ENCODE measurements at places on chromosomes 1 and 21.

DNA sequence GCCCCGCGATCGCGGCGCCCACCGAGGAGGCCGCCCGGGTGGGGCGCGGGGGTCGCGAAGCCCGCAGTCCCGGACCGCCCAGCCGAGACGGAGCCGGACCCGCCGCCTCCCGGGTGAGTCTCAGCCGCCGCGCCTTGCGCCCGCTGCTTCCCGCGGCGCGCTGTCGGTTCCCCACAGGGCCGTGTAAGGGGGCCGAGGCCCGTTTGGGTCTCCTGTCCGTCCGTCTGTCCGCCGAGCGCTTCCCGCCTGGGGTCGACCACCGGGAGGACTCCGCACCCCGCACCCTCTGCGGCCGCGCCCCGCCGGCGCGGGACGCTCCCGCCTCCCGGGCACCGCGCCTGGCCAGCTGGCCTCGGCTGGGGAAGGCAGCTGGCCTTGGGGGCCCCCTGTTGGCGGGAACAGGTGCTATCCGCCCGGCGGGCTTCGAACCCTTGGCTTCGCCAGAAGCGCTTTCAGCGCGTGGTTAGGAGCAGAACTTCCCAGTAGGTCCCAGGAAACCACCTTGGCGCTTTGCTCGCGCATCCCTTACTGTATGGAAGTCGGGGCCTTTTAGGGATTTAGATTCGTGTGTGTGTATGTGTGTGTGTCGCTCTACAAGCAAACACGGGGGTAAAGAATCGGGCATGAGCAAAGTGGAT, 414 bp downstream of the TMEM51 start:
- DNase-seq: no peak

DNA sequence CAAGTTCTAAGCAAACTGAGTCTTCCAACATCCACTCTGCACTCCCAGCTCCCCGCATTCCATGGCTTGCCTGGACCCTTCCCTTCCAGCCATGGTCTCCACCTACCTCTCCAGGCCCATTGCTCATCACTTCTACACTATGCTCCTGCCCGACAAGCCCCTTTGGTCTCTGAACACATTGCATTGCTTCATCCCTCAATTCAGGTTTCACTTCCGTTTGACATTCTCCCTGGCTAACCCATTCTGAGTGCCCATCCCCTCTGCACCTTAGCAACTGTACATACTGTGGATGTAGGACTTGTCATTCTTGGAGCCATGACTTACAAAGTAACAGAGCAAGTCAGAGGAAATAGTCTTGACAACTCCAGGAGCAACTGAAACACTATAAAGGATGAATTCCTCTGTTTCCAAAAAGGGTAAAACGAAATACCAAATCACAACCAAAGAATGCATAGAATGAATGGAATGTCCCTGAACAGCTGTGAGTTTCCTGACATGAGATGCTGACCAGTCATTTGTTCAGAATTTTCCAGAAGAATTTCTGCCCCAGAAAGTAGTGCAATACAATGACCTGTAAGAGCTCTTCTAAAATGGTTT, 66.7 kb downstream of the KCNJ6 start:
- DNase-seq: no peak

DNA sequence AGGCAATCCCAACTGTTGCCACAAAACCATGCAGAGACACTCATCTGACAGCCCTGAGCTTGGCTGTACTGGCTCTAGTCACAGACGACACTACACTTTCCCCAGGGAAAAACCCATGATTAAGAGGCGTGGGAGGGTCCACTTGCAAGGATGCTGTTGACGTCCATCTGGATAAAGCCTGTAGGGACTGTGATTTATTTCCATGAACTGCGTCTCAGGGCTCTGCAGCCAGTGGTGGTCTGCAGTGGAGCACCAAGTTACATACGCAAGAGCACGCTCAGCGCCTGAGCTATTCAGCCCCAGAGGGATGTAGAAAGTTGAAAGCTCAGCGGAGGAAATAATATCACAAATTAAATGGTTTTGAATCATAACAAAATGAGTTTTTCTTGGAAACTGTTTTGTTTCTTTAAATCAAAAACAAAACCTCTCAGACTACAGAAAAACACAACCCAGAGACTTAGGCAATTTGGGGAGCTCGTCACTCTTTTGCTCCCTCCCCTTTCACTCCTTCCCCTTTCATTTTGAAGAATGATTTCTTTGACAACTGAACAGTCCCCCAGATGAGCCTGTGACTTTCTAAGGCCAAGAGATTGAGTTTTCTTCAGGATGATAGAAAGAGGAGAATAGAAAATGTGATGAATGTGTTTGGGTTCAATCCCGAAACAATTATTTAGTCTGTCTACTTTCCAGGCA, 71.2 kb downstream of the NGF start:
- DNase-seq: no peak

- DNase-seq: no peak
Measured at GRCh38 chr1:211627259-211627658, 48.2 kb downstream of the NEK2 start.

GRCh38 chr1:9119745-9120144, 9.2 kb downstream of the GPR157 start:
- DNase-seq: no peak

DNA sequence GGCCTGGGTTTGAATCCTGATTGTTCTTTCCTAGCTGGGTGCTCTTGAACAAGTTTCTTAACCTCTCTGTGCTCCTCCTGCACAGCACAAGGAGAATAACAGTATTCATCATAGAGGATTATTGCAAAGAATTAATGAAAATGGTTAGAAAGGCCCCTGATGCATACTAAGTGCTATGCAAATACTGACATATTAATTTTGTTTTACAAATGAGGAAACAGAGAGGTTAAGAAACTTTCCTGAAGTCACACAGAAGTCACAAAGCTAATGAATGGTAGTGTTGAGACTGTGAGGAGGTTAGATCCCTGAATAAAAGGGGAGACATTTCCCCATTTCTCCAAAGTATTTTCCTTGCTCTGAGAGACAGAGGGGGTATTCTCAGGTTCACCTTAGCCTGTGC, 99.0 kb downstream of the KCNJ6 start:
- no peak for DNase-seq

DNA sequence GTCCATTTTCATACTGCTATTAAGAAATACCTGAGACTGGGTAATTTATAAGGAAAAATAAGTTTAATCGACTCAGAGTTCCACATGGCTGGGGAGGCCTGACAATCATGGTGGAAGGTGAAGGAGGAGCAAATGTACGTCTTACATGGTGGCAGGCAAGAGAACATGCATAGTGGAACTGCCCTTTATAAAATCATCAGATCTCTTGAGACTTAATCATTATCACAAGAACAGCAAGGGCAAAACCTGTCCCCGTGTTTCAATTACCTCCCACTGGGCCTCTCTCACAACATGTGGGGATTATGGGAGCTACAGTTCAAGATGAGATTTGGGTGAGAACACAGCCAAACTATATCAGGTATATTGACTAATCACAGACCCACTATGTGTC, 370.2 kb upstream of the USP24 start:
- no peak for DNase-seq
